ENCODE measurements at places on chromosomes 1 and 21.

GRCh38 chr21:33362044-33362555 is 37.3 kb downstream of the IFNAR1 start:
- DNase-seq: peak; percentile 50

- DNase-seq: no peak
Measured at GRCh38 chr1:164765557-164765956, 206.6 kb downstream of the PBX1 start.

- no peak for DNase-seq
Measured at GRCh38 chr1:12472156-12472797, 145.7 kb downstream of the DHRS3 start.

DNA sequence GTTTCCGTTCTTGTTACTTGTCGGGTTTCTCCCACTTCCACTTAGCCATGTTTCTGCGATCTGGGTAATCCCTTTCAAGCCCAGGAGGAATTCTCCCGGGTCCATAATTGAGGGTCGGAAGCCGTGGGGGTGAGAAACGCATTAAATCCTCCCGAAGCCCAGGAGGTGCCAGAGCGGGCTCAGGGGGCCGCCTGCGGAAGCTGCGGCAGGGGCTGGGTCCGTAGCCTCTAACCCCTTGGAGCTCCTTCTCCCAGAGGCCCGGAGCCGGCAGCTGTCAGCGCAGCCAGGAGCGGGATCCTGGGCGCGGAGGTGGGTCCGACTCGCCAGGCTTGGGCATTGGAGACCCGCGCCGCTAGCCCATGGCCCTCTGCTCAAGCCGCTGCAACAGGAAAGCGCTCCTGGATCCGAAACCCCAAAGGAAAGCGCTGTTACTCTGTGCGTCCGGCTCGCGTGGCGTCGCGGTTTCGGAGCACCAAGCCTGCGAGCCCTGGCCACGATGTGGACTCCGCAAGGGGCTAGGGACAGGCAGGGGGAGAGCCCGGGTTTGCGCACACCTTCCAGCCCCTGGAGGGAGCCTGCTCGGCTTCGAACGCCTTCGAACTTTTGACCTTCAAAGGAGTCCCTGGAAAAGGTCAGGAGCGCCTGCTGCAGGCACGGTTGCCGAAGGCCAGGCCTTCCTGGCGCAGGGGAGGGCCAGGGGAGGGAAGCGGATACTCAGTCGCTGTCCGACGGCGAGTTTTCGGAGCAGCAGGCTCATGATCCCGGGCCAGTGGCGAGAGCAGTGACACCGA is 1.7 kb upstream of the SIM2 start:
- DNase-seq: no peak

DNA sequence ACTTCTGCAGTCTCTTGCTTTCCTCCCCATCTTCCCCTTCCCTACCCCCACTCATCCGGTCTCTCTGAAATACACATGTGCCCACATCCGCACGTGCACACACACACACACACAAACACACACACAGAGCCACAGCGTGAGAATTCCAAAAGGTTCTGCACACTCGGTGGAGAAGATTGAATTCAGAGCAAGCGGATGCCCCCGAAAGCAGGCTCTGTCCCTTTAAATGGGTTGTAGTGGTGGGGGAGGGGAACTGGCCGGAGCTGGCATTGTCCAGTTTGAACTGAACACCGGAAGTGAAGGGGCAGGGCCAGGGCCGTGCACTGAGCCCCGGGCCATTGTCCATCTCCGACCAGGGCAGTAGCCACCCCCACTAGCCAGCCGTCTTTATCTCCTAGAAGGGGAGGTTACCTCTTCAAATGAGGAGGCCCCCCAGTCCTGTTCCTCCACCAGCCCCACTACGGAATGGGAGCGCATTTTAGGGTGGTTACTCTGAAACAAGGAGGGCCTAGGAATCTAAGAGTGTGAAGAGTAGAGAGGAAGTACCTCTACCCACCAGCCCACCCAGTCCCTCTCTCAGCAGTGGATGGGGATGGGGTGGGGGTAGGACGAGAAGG is 1.3 kb upstream of the LIN28A start:
- DNase-seq: no peak

GRCh38 chr1:184827600-184828368 is 73.1 kb upstream of the EDEM3 start:
- DNase-seq: no peak

- DNase-seq: no peak
Measured at GRCh38 chr21:44354001-44354405, 582 bp downstream of the TRPM2 start.

DNA sequence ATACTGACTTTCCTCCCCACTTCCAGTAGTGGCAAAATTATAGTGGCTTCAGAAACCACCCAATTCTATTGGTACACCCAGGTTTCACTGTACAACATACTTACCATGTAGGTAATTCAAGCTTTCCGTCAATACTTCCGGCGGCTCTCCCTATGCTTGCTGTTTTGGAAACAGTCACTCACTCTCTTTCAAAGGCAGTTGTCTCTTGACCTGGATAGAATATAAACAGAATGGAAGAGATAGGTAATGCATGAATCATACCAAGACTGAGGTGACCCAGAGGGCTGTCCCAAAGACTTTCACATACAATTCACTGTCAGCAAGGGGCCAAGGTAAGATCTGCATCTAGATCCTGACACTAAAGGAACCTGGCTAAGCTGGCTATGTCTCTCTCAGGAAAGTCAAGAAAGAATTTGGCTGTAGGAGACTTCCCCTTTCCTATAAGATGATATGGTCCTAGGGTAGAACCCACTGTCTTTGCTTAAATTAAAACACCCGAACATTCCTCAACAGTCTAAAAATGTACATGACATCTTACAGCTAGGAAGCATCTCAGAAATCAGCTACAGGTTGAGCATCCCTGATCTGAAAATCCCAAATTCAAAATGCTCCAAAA is 59.6 kb downstream of the LUZP1 start:
- DNase-seq: peak; percentile 9

DNA sequence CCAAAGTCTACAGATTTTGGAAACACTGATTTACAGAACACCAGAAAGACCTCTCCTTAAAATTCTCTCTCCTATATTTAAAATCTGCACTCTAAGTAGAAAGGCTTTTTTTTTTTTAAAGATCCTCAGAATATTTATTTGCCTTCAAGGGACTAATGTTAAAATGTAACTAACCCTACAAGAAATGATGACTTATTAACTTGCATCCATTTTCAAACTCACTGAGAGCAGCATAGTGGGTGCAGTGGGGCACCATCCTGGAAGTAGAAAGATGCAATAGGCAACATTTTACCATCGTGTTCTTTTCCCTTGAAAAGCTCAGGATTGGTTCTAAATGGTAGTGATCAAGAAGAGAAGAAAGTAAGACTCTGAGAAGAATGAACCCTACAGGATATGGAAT is 498.1 kb downstream of the NEGR1 start:
- DNase-seq: no peak
